ENCODE measurements at places on chromosomes 13 and 19. TPM values are rescaled to one million over a fixed set of nuclear protein-coding genes. Genes with fewer than 3 reads are reported as not detected.

DNA sequence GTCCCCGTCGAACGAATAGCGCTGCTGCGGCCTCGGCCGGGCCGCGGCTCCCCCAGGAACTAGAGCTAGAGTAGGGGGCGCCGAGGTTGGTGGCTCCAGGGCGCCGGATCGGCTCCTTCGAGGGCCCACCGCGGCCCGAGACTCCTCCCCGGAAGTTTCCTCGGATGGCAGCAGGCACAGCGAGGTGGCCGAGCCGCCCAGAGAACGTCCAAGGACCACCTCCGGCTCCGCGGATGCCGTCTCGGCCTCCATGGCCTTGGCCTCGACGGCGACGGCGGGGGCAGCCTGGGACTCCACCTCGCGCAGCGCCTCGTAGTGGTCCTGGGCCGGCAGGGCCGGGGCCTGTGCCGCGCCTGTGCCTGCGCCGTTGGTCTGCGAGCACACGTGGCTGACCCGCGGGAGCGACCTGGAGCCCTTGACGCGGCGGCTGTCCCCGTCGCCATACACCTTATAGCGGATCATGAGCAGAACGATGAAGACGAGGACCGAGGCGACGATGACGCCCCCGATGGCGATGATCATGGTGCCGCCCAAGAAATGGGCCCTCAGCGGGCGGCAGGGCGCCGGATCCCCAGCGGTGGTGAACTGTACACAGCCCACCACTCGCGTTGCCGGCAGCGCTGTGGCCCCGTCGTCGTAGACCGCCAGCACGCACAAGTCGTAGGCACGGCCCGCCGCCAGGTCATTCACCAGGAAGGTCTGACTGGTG lies 11.8 kb downstream of the IFNL1 start:
- H3K27ac ChIP-seq, result no peak overlapping the region
- H3K4me1 ChIP-seq, result no peaks in the 10 kb centered on the region
- no peak for DNase-seq
- H3K36me3 ChIP-seq, result peaks cover 30% of the 10 kb centered on the region
- peaks cover 5% of the 10 kb centered on the region for H3K27me3 ChIP-seq
- no peak overlapping the region for H3K4me3 ChIP-seq

GRCh38 chr13:91024157-91024792 lies 323.2 kb upstream of the MIR17HG start:
- H3K36me3 ChIP-seq, result no peaks in the 10 kb centered on the region
- no peaks in the 10 kb centered on the region for H3K4me1 ChIP-seq
- H3K27me3 ChIP-seq, result no peaks in the 10 kb centered on the region
- DNase-seq, result no peak
- H3K27ac ChIP-seq, result no peak overlapping the region

- H3K4me1 ChIP-seq, result peaks cover 47% of the 10 kb centered on the region
- no peak for DNase-seq
- H3K4me3 ChIP-seq, result no peak overlapping the region
- no peaks in the 10 kb centered on the region for H3K27me3 ChIP-seq
- H3K27ac ChIP-seq, result peak overlapping the region; percentile 51
These were observed 53.0 kb downstream of the LRCH1 start for GRCh38 chr13:46605825-46606554.

- no peaks in the 10 kb centered on the region for H3K4me1 ChIP-seq
- no peaks in the 10 kb centered on the region for H3K27me3 ChIP-seq
- no peak overlapping the region for H3K4me3 ChIP-seq
These were observed 354.4 kb upstream of the DACH1 start for GRCh38 chr13:72221276-72221962.

- DNase-seq, result no peak
- H3K27me3 ChIP-seq, result no peaks in the 10 kb centered on the region
- peak overlapping the region; percentile 7 for H3K4me3 ChIP-seq
- peaks cover 43% of the 10 kb centered on the region for H3K4me1 ChIP-seq
- H3K36me3 ChIP-seq, result peaks cover 17% of the 10 kb centered on the region
- peak overlapping the region; percentile 86 for H3K27ac ChIP-seq
These were observed 84.5 kb downstream of the LRRC63 start for GRCh38 chr13:46296115-46296822.

The ZNF625 gene
- 3.1 TPM for total RNA-seq

The SIGLECL1 gene
- not detected for total RNA-seq

GRCh38 chr19:42202290-42202880 lies 15.1 kb downstream of the DEDD2 start:
- no peaks in the 10 kb centered on the region for H3K27me3 ChIP-seq
- DNase-seq, result no peak
- peak overlapping the region; percentile 94 for H3K27ac ChIP-seq
- H3K4me3 ChIP-seq, result peak overlapping the region; percentile 69
- H3K36me3 ChIP-seq, result peaks cover 81% of the 10 kb centered on the region

- no peaks in the 10 kb centered on the region for H3K27me3 ChIP-seq
- H3K4me3 ChIP-seq, result peak overlapping the region; percentile 14
- no peak overlapping the region for H3K27ac ChIP-seq
- peaks cover 70% of the 10 kb centered on the region for H3K4me1 ChIP-seq
These were observed 89.5 kb upstream of the DOCK9 start for GRCh38 chr13:99067159-99067985.

The TMEM238 gene
- total RNA-seq, result 10.5 TPM

The PDE4A gene
- total RNA-seq, result 105 TPM

The ZNF296 gene
- total RNA-seq, result 5.8 TPM

The ZNF682 gene
- 4.8 TPM for total RNA-seq

The BEST2 gene
- 0.11 TPM for total RNA-seq

The CNN1 gene
- total RNA-seq, result not detected

The SLC1A5 gene
- total RNA-seq, result 203 TPM
